ENCODE measurements at places on chromosomes 6 and 20.

GRCh38 chr6:110020888-110021287 lies 42.8 kb downstream of the GPR6 start:
- DNase-seq = no peak

- DNase-seq = no peak
Measured at GRCh38 chr6:6760002-6760401, 171.5 kb downstream of the LY86 start.

DNA sequence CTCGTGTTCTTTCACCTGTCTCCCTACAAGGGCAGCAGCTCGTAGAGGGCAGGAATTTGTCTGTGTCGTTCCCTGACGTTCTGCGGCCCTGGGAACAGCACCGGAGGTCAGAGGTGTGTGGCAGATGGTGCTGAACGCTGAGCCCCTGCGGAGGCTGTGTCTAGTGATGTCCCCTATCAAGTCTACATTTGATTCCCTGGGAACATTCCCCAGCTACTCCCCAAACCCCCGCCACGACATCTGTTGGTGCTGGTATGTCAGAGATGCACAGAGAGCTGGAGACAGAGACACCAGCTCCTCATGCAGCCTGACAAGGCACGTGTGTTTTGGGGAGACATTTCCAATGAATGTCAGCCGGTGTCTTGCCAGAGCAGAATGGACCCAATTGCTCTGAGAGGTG lies 7.7 kb downstream of the PMEPA1 start:
- no peak for DNase-seq

GRCh38 chr6:166465671-166466087 lies 82.9 kb upstream of the MPC1 start:
- DNase-seq = no peak

- no peak for DNase-seq
Measured at GRCh38 chr6:11493974-11494373, 43.6 kb upstream of the TMEM170B start.

DNA sequence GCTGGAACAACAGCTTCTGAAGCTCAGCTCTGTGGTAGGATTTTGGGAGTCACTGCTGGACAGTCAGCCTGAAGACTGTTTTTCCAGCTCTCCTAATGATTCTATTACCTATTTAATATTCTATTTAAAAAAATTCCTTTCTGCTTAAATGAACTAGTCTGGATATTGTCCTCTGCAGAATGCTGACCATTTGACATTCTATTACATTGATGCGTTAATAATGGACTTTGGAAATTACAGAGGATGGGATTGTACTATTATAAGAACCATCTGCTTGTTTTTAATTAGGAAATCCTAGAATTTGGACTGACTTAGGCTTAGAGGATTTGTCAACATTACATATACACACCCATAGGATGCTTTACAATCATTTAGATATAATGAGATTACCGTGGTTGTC lies 19.7 kb downstream of the LRP11 start:
- no peak for DNase-seq

DNA sequence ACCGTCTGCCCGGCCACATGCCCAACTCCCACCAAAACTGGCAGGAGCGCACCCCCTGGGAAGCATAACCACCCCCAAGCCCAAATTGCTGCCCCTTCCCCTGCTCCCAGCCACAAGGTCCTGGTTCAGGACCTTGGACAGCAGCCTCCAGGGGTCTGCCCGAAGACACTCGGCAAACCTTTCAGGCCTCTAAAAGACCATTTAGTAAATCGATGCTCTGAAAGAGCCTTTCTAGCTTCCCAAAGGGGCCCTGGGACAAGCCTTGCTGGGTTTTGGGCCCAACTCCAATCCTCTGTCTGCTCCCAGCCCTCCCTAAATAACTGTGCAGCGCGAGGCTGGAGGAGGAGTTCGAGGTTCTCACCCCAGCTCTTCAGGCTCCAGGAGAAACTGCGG lies 30.5 kb downstream of the GRM4 start:
- DNase-seq = no peak

DNA sequence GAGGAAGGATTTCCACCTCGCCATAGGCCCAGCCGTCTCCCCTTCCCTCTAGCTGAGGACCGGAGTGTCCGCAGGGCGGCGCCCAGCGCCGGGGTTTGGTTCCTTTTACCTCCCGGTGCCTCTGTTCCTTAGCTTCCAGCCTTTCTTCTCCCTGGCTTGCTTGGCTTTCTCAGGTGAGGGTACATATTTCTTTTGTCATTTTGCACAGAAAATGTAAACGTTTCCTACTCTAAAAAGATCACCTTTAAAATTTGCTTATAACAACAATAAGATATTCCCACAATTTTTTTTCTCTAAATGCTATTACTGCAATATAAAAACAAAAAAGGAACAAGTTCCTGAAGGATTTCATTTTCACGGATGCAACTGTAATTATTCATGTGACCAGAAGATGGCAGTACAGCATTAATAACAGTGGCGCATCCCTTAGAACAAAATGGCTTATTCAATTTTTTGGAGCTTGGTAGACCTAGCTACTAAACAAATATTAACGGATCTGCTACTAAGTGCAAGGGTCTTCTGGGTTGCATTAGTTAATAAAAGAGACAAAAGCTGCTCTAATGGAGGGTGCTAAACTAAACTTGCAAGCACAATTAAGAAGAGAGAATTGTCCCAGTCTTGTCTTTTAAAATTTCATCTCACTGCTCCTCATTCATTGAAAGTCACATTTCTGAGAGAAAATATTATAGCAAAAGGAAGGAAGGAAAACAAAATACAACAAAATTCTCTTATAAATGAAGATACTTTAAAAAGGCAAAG lies 172.9 kb downstream of the ADGRG6 start:
- peak; percentile 68 for DNase-seq

DNA sequence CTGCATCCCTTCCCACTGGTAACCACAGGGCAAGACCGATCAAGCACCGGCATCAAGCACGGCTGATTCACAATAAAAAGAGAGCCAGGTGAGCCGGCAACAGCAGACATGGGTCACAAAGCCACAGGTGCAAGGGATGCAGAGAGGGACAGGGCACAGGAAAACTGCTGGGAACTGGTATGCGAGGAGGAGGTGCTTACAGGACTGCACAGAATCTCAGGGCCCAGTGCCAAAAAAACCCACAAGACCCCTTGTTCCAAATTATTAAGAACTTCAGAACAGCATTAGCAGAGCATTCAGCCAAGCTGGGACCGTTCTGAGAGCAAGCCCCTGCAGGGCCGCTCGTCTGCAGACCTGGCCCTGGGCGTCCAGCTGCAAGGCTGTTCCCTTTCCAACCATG lies 35.4 kb downstream of the BFSP1 start:
- DNase-seq = no peak

DNA sequence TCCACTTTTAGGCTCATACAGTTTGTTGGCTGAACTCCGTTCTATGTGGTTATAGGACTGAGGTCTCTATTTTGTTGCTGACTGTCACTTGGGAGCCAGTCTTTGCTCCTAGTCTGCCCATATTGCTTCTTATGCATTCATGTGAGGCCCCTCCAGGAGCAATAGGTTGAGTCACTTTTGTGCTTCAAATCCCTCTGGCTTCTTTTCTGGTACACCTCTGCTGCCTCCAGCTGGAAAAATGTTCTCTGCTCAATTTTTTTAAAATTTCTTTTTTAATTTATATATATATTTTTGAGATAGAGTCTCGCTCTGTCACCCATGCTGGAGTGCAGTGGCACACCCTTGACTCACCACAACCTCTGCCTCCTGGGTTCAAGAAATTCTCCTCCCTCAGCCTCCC lies 42.7 kb upstream of the NOX3 start:
- no peak for DNase-seq

DNA sequence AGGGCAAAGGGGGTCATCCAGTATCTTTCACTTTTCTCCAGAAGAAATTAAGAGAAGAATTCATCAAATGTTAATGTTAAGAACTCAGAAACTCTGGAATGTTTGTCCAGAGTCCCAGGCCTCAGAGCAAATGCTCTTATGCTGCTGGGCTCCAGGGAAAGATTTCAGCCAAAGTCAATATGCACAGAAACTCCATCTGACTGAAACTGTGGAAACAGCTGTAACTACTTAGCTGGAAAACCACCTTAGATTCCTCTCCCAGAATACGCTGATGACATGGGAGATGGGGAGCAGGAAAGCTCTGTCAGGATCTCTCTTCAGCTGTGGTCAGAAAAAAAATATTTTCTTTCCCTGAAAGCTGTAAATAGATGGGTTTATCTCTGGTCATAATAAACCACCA lies 559.6 kb downstream of the RFPL4B start:
- no peak for DNase-seq

GRCh38 chr6:158660333-158660754 lies 10.5 kb downstream of the SYTL3 start:
- DNase-seq = no peak

DNA sequence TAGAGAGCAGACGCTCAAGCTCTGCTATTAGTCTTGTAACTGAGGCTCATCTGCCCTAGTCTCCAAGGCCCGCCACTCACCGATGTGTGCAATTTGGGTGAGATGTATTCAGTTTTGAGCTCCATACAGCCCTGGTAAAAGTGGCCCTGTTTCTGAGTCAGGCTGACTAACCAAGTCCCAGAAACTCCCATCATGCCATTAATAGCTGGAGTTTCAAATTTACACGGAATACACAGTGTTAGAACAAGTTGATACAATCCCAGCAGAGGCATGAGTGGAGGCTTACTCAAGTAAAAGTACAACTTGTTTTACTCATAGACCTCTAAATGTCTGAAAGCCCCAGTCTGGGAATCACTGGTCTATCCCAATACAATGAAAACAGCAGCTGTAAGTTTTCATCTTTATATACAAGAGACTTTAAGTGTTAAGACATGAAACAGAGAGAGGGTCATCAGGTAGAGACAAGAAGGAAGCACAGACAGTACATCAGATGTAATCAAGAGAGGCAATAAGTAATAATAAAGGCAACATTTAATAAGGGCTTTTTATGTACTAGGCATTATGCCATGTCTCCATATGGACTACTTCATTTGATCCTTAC lies 42.4 kb downstream of the RTN4IP1 start:
- no peak for DNase-seq

- DNase-seq = no peak
Measured at GRCh38 chr6:36703982-36704381, 6.4 kb downstream of the RAB44 start.

DNA sequence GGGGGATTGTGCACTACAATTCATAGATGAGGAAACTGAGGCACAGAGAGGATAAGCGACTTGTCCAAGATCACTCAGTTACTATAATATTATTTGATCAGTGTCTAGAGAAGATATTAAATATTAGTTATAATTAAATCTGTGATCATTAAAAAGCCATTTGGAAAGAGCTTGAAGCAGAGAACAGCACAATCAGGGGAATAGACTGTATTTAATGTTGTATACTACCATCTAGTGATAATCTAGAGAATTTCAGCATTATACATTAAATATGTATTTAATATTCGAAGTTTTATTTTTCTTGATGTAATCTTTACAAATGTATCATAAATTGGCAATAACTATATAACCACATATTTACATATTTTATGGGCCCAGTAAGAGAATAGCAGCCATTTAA lies 20.1 kb upstream of the MTCL3 start:
- DNase-seq = no peak

GRCh38 chr6:36590237-36590636 lies 3.9 kb upstream of the SRSF3 start:
- DNase-seq = no peak

DNA sequence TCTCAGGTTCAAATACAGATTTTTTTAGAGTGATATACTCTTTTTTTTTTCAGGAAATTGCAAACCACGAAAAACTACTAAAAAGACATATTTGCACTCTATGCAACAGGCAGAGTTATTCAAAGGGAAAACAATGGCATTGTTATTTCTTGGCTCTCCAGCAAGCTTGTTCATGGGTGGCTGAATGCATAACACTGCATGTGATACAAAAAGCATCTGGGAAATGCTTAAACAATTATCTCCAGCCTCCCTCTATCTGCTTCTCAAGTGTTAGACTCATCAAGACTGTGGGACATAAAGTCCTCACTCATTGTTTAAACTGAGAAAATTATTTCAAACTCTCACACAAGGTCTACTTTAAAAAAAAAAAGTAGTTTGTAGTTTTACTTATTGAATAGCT lies 7.3 kb upstream of the COL12A1 start:
- DNase-seq = no peak

DNA sequence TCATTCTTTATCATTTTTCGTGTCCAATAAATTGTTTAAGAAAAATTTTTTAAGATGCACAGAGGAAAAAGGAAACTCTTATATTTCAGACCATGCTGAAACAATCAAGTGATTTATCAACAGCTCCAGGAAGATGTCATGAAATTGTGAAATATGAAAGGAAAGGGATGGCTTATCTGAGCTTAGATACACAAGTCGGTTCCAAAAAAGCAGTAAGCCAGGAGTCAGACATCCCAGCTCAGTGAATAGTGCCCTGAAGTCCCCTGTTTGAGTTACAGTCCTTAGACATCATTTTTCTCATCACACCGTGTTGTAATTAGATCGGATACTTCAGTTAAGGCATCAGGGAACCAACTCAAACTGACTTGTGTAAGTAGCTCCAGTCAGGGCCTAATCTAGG lies 91.0 kb upstream of the SSTR4 start:
- no peak for DNase-seq

DNA sequence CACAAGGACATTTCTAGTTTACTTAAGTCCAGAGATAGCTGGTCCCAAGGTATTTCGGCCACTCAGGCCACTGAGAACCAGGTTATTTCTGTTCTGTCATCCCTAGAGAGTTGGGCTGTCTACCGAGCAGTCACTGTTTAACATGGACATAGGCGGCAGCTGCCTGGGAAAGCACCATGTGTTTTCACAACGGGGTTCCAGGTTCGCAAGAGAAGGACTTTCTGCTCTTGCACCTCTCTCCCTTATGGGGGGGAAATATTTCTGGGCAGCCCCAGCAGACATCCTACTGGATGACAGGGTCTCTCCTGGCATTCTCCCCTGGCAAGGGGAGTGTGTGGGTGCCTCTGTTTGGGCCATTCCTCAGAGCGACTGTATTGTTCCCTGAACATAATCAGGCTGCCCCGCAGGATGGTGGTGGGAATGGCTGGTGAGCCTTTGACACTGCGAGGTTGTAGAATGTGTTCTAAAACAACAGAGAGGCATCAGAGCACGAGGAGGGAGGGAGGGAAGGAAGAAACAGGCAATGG lies 64.4 kb upstream of the DUSP22 start:
- no peak for DNase-seq

DNA sequence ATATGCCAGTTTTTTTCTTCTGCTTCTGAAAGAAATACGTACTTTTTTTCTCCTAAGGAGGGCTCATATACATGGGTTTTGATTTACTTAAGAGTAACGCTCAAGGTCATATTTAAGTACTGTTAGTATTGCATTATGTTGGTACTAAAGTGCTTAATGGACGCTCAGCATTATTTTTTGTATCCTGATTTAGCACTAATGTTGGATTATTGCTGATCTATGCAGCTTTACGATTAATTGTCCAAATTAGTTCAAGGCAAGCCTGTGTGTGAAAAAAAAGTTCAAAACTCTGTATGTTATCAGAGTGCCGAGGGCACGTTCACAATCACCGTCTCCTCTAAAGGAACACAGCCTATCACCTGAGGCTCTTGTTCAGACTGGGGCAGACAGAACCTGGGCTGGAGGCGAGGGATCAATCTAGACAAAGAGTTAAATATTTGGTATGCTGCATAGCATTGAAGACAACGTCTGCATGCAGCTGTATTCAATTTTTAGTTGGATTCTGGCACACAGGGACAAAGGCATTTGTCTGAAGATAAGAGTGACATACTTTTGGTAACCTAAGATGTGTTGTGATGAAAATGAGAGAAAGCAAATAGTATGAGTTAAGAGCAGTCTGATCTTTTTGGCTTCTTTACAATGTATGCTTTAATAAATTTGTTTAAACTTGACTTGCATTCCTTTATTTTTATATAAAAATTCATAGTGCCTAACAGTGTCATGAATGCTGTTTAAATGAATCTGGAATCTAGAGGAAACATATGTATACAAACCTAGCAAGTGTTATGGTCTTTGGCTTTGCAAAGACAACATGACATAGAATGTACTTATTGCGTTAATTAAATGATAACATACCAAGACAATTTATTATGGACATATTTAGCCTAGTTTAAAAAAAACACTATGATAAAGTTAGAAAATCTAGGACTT lies 341.2 kb downstream of the SAMD5 start:
- no peak for DNase-seq
